ENCODE measurements at places on chromosomes 4 and X.
A peak's percentile ranks its signal among the peaks of the same experiment; 100 is the strongest.

- no peak for DNase-seq
Observed at GRCh38 chr4:151738720-151739517, 21.9 kb downstream of the GATB start.

- no peak for DNase-seq
Observed at GRCh38 chr4:62118558-62118957, 918.4 kb downstream of the ADGRL3 start.

- DNase-seq: peak; percentile 32
Observed at GRCh38 chr4:155787113-155787710, 28.4 kb downstream of the GUCY1B1 start.

DNA sequence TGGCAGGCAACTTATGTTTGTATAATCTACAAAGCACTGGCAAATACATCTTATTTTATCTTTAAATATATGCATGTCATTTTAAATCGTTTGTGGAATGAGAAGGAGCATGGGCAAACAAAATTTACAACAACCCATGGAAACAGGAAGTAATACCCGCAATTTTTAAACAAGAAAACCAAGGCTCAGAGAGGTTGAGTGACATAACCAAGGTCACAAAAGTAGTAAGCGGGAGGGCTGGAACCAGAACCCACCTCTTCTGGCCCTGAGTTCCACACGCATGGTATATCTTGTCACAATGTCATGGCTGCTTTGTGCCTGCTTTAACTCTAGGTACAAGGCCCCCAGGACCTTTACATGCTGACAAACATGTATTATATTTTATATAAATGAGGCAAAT is 52.9 kb downstream of the SLC7A11 start:
- DNase-seq: no peak

- DNase-seq: no peak
Observed at GRCh38 chrX:68978255-68978654, 149.4 kb downstream of the EFNB1 start.

GRCh38 chr4:38686682-38687081 is 22.7 kb downstream of the KLF3 start:
- DNase-seq: no peak

GRCh38 chrX:103101299-103102042 is 8.5 kb upstream of the NXF3 start:
- no peak for DNase-seq
